ENCODE measurements at places on chromosomes 3 and 15.
A peak's percentile ranks its signal among the peaks of the same experiment; 100 is the strongest.

- DNase-seq: no peak
Observed at GRCh38 chr3:48945432-48945831, 26.8 kb downstream of the ARIH2 start.

DNA sequence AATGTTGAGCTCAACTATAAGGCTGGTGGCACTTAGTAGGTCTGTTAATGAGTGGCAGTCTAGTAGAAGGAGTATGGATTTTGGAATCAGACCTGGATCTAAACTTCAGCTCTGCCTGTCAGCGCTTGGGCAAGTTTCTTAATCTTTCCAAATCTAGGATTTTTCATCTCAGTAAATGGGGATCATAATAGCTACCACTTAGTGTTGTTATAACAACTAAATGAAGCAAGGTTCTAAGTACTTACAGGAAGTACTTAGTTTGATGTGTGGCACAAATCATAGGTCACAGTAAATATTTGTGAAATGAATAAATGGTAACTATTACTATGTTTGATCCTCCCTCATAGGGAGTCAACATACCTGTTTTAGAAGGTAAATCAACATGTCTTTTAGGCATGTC lies 31.4 kb downstream of the SLC49A4 start:
- no peak for DNase-seq

- DNase-seq: no peak
Observed at GRCh38 chr3:169629895-169630294, 33.6 kb downstream of the MECOM start.

DNA sequence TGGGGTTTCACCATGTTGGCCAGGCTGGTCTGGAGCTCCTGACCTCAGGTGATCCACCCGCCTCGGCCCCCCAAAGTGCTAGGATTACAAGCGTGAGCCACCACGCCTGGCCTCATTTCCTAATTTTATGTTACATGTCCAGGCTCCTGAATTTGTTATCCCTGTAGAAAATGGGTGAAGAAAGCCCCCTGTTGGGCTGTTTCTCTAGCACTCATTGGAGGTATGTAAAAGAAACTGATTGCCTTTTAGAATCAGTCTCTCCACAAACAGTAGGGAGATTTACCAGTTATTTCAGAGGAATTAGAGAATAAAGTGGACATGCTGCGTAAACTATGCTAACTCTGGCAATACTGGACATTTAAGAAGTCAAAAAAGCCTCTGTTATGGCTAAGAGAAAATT lies 364.1 kb upstream of the TBL1XR1 start:
- no peak for DNase-seq

GRCh38 chr15:84914909-84915605 lies 30.6 kb downstream of the SLC28A1 start:
- DNase-seq: peak; percentile 91

DNA sequence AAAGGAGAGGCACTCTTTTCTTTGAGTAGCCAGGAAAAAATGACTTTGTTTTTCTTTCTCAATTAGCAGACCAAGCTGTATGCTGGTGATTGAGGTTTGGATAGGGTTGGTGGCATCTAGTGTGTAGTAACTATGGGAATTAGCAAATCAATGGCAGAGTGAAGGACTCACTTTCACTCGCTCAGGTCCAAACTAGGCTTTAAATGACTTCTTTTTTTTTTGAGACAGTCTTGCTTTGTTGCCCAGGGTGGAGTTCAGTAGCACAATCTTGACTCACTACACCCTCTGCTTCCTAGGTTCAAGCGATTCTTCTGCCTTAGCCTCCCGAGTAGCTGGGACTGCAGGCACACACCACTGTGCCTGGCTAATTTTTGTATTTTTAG lies 35.9 kb downstream of the PRKCI start:
- peak; percentile 60 for DNase-seq

DNA sequence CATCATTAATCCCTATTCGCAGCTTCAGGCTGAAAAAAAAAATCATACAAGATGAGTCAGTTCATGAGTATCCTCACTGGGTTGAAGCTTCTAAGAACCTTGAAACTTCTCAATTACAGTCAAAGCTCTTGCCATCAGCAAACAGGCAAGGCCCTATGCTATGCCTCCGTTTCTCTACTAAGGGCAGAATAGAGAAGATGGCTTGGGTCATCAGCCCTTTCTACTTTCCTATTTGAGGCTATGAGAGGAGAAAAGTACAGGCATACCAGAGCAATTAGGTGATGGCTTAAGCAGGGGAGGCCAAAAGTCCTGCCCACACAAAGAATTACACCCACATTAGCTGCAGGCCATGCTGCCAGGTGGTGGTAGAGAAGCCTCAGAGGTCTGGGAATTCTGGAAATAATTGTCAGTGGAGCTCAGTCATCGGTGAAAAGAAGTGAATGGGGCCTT lies 89.0 kb downstream of the MRPL46 start:
- no peak for DNase-seq

- no peak for DNase-seq
Observed at GRCh38 chr15:88440021-88440420, 27.2 kb downstream of the MRPL46 start.
